Left lung (tissue), 14 donors: ENCODE measurements at places on chromosomes 11 and 22. TPM values are rescaled to one million over a fixed set of nuclear protein-coding genes. Genes with fewer than 3 reads are reported as not detected.

CDC42EP1 gene
- 74.0 TPM for total RNA-seq

GRCh38 chr11:91163619-91164451 lies 941.0 kb upstream of the CHORDC1 start:
- no peaks in the 10 kb centered on the region for H3K36me3 ChIP-seq
- no peak overlapping the region for H3K27ac ChIP-seq
- no peak overlapping the region for H3K4me3 ChIP-seq
- DNase-seq, result no peak

ANO5 gene
- total RNA-seq, result 2.8 TPM

ATG2A gene
- 21.9 TPM for total RNA-seq

- no peak overlapping the region for H3K4me3 ChIP-seq
- no peak overlapping the region for H3K27ac ChIP-seq
- peaks cover 10% of the 10 kb centered on the region for H3K27me3 ChIP-seq
These were observed 31.3 kb upstream of the TCF20 start for GRCh38 chr22:42301742-42302102.

DNA sequence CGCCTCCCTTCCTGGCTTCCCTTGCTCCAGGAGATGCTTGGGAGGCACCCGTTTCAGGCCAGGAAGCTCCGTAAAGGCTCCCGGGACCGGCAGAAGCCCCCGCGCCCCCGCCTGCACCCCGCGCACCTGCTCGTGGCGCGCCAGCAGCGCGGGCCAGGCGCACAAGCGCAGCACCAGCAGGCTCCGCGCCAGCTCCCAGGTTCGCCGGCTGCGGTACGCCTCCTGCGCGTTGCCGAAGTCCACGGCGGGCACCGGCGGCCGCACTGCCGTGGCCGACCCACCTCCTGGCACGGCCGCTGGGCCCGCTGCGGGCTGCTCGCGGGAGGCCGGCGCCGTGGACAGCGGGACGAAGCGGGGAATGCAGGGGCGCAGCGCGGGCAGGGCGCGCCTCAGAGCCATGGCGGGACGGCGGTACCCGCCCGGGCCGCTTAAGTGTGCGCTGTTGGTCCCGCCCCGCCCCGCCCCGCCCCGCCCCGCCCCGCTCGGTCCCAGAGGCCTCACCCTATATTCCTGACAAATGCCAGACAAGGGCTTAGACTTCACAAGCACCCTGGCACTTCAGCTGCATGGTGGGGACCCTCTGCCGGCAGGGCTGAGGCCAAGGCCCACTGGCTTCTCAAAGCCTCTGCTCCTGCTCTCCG lies at the start of gene PRODH:
Gene PRODH (minus strand): TSS at position 405 of the 641 bp plus-strand sequence. CDS start 6 bp downstream, at position 399.
- DNase-seq, result no peak
- no peaks in the 10 kb centered on the region for H3K4me1 ChIP-seq
- no peaks in the 10 kb centered on the region for H3K27me3 ChIP-seq
- no peak within 1 kb of the TSS for H3K27ac ChIP-seq
- H3K4me3 ChIP-seq, result no peak within 1 kb of the TSS

GRCh38 chr11:83692675-83693074 lies 406.5 kb upstream of the CCDC90B start:
- no peaks in the 10 kb centered on the region for H3K36me3 ChIP-seq
- no peak overlapping the region for H3K4me3 ChIP-seq
- H3K27ac ChIP-seq, result no peak overlapping the region
- H3K27me3 ChIP-seq, result no peaks in the 10 kb centered on the region
- H3K4me1 ChIP-seq, result no peaks in the 10 kb centered on the region

DNA sequence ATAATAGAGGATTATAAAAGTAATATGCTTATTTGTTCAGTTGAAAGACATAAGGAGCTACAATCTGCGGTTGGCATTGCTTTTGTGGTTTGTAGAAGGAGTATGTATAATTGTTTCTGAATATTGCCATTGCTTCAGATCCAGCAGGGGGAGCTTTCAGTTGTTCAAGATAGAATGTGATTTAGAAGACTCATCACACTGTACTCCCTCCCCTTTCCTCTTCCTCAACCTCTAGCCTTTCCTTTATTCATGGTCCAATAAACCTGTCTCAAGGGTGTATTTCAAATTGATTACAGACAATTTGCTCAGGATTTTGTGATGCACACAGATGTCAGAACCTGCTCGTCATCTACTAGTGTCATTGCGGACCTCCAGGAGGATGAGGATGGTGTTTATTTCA lies 9.8 kb downstream of the PRMT3 start:
- no peak for DNase-seq
- no peak overlapping the region for H3K27ac ChIP-seq
- no peaks in the 10 kb centered on the region for H3K4me1 ChIP-seq
- H3K4me3 ChIP-seq, result no peak overlapping the region
- peaks cover 46% of the 10 kb centered on the region for H3K36me3 ChIP-seq
- H3K27me3 ChIP-seq, result no peaks in the 10 kb centered on the region

- H3K4me3 ChIP-seq, result no peak overlapping the region
- no peak for DNase-seq
- H3K27ac ChIP-seq, result no peak overlapping the region
- peaks cover 5% of the 10 kb centered on the region for H3K4me1 ChIP-seq
These were observed 147.0 kb downstream of the APOL5 start for GRCh38 chr22:35864545-35865165.

NLRP6 gene
- 1.5 TPM for total RNA-seq
